ENCODE measurements at places on chromosomes 6 and 20.
A peak's percentile ranks its signal among the peaks of the same experiment; 100 is the strongest.

GRCh38 chr6:75608956-75609533, 7.4 kb downstream of the SENP6 start:
- DNase-seq, result no peak

- DNase-seq, result no peak
These were observed 672 bp downstream of the CARMIL1 start for GRCh38 chr6:25279748-25280343.

GRCh38 chr6:157224178-157224950, 99.0 kb downstream of the TMEM242 start:
- no peak for DNase-seq

- DNase-seq, result no peak
These were observed 159.3 kb upstream of the JARID2 start for GRCh38 chr6:15086348-15087158.

DNA sequence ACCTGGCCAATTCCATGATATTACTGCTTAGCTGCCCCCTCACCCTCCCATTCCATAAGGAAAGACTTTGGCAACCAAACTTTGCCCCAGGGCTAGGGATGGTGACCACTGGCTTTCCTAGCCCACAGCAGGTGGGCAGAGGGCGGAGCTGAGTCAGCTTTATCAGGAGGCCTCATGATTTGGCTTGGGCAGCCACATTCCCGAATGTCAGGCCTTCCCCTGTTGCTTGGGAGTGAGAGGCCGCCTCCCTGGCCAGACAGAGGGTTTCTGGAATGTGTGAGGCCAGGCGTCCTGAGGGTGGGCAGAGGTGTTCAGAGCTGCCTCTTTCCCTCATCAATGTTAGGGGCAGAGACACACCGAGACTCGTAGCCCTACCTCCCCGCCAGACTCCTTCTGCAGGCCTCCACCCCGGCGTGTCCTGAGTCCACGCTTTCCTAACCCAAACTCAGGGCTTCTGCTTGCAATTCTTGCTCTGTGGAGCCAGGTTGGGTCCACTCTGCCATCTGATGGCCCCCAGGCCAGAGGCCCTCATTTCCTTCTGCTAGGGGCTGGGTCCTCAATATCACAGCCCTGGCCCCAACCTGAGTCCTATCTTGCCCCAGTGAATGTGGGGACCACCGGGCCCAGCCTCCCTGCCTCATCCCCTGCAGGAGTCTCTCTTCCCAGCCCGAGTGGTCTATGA, 19.3 kb downstream of the UQCC2 start:
- DNase-seq, result peak; percentile 35
